Adrenal gland (tissue), 19 donors: ENCODE measurements at places on chromosomes 11 and 22.

GRCh38 chr22:44814266-44815098 is 62.1 kb downstream of the ARHGAP8 start:
- H3K4me3 ChIP-seq, result no peak overlapping the region
- no peak for DNase-seq
- no peak overlapping the region for H3K27ac ChIP-seq
- no peaks in the 10 kb centered on the region for H3K36me3 ChIP-seq
- H3K4me1 ChIP-seq, result no peaks in the 10 kb centered on the region
- no peaks in the 10 kb centered on the region for H3K27me3 ChIP-seq

DNA sequence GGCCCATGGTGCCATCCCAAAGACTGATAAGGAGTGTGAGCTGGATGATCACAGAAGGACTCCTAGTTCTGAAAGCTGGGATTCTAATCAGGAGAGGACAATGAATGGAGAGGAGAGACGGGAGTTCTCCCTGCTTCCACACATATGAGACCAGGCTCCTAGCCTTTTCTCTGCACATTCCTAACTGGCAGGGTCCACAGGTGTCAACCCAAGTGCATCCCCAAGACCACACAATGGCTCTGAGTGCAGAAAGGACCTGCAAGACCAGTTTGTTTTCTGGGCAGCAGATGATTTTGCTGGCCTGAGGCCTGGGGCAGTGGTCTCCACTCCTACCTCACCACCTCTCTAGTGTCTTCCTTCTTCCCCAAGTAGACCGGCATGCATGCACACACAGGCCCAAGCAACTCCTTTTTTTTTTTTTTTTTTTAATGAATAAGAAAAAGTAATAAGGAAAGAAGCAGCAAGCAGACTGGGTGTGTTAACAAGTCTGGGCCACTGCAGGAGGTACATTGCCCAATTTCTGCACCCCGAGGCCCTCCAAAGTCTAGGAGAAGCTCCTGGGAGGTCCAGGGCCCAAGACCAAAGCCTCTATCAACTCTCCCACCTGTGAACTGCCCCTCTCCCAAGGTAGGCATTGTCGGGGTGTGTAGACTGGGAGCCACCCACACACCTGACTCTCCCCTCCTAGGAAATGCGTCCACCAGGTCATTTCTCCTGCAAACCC is 1.2 kb upstream of the TSKU start:
- no peak for DNase-seq
- peak overlapping the region; percentile 66 for H3K4me3 ChIP-seq
- H3K27ac ChIP-seq, result no peak overlapping the region
- no peaks in the 10 kb centered on the region for H3K36me3 ChIP-seq
- H3K27me3 ChIP-seq, result no peaks in the 10 kb centered on the region

- no peak overlapping the region for H3K4me3 ChIP-seq
- no peaks in the 10 kb centered on the region for H3K36me3 ChIP-seq
- no peaks in the 10 kb centered on the region for H3K27me3 ChIP-seq
- peaks cover 11% of the 10 kb centered on the region for H3K4me1 ChIP-seq
Observed at GRCh38 chr11:125123194-125123946, 11.9 kb upstream of the TMEM218 start.

DNA sequence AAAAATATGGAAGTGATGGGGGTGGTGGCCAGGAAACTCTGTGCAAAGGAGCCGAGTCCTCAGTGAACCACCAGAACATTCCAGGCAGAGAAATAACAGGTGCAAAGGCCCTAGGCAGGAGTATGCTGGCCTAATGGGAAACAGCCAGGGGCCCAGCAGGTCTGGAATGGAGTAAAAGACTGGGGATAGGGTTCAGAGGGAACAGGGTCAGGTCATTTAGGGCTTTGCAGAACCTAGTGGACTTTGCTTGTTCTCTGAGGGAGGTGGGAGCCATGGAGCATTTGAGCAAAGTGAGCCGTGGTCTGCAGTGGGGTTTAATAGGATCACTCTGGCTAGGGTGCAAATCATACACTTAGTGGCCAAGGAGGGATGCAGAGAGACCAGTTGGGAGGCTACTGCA is 8.7 kb downstream of the CRYBB3 start:
- H3K4me3 ChIP-seq, result no peak overlapping the region
- no peaks in the 10 kb centered on the region for H3K36me3 ChIP-seq
- no peaks in the 10 kb centered on the region for H3K27me3 ChIP-seq

DNA sequence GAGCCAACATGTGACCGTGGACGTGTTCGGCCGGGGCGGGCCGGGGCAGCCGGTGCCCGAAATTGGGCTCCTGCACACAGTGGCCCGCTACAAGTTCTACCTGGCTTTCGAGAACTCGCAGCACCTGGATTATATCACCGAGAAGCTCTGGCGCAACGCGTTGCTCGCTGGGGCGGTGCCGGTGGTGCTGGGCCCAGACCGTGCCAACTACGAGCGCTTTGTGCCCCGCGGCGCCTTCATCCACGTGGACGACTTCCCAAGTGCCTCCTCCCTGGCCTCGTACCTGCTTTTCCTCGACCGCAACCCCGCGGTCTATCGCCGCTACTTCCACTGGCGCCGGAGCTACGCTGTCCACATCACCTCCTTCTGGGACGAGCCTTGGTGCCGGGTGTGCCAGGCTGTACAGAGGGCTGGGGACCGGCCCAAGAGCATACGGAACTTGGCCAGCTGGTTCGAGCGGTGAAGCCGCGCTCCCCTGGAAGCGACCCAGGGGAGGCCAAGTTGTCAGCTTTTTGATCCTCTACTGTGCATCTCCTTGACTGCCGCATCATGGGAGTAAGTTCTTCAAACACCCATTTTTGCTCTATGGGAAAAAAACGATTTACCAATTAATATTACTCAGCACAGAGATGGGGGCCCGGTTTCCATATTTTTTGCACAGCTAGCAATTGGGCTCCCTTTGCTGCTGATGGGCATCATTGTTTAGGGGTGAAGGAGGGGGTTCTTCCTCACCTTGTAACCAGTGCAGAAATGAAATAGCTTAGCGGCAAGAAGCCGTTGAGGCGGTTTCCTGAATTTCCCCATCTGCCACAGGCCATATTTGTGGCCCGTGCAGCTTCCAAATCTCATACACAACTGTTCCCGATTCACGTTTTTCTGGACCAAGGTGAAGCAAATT is 1.8 kb downstream of the FUT4 start:
- H3K27ac ChIP-seq, result no peak overlapping the region
- DNase-seq, result no peak
- no peak overlapping the region for H3K4me3 ChIP-seq
- peaks cover 6% of the 10 kb centered on the region for H3K4me1 ChIP-seq
- no peaks in the 10 kb centered on the region for H3K27me3 ChIP-seq
- H3K36me3 ChIP-seq, result no peaks in the 10 kb centered on the region

GRCh38 chr11:9759519-9760192 is 95.8 kb downstream of the SWAP70 start:
- no peaks in the 10 kb centered on the region for H3K27me3 ChIP-seq
- peak; percentile 82 for DNase-seq
- no peak overlapping the region for H3K4me3 ChIP-seq
- H3K27ac ChIP-seq, result peak overlapping the region; percentile 64
- no peaks in the 10 kb centered on the region for H3K36me3 ChIP-seq

GRCh38 chr11:114291381-114291780 is 4.8 kb upstream of the NNMT start:
- H3K27ac ChIP-seq, result no peak overlapping the region
- no peaks in the 10 kb centered on the region for H3K27me3 ChIP-seq
- no peak overlapping the region for H3K4me3 ChIP-seq
- H3K36me3 ChIP-seq, result no peaks in the 10 kb centered on the region

- peaks cover 18% of the 10 kb centered on the region for H3K4me1 ChIP-seq
- H3K27ac ChIP-seq, result peak overlapping the region; percentile 3
- no peak overlapping the region for H3K4me3 ChIP-seq
- no peaks in the 10 kb centered on the region for H3K27me3 ChIP-seq
- H3K36me3 ChIP-seq, result no peaks in the 10 kb centered on the region
- no peak for DNase-seq
Observed at GRCh38 chr22:41377846-41378245, 3.9 kb upstream of the TEF start.

- no peaks in the 10 kb centered on the region for H3K36me3 ChIP-seq
- H3K4me1 ChIP-seq, result no peaks in the 10 kb centered on the region
- no peak overlapping the region for H3K4me3 ChIP-seq
- no peak overlapping the region for H3K27ac ChIP-seq
Observed at GRCh38 chr11:131109790-131110189, 193.5 kb upstream of the SNX19 start.

- H3K27me3 ChIP-seq, result peaks cover 30% of the 10 kb centered on the region
- H3K27ac ChIP-seq, result no peak overlapping the region
- DNase-seq, result no peak
- H3K4me1 ChIP-seq, result peaks cover 8% of the 10 kb centered on the region
Observed at GRCh38 chr11:17735818-17736578, 1.4 kb downstream of the KCNC1 start.

GRCh38 chr11:26011474-26011873 is 320.5 kb upstream of the ANO3 start:
- no peak for DNase-seq
- H3K27ac ChIP-seq, result no peak overlapping the region
- no peaks in the 10 kb centered on the region for H3K4me1 ChIP-seq

DNA sequence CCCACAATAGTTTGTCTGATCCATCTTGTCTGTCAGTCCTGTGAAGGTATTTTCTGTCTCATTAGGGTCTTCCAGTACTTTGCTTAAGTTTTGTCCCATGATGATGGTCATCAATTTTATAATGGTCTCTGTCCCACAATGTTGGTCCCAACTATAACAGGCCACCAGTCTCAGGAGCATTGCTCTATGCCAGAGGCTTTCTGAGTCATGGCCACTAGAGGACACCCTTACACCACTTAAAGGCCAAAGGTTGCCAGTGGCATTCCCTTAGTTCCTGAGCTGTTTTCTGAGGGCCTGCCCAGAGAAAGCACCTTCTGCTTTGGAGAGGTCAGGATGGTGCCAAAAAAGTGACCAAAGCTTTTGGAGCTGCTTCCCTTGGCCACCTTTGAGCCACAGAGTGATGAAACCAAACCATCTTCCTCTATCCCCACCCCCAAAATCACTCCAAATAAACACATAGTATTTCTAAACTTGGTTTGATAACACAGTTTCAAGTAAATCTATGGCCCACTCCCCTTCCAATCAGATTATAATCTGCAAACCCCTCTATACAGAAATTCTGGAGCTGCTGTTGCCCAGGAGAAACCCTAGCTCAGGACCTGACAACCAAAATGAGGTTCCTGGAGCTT is 19.3 kb downstream of the EIF3F start:
- H3K36me3 ChIP-seq, result no peaks in the 10 kb centered on the region
- H3K4me1 ChIP-seq, result no peaks in the 10 kb centered on the region
- no peaks in the 10 kb centered on the region for H3K27me3 ChIP-seq

DNA sequence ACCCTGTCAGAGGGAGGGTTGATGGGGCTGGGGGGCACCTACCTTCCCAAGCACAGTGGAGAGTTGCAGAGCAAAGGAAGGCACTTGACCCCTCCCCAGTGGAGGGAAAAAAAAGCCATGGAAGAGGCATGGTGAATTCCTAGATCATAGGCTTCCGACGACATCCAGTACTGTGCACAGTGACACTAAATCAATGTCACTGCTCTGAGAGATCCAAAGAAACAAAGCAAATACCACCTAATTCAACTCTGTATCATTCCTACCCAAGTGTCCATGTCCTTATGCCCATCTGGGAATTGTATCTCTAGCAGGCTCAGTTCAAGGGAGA is 344.2 kb upstream of the NCAM1 start:
- H3K36me3 ChIP-seq, result no peaks in the 10 kb centered on the region
- no peak overlapping the region for H3K4me3 ChIP-seq
- DNase-seq, result no peak

DNA sequence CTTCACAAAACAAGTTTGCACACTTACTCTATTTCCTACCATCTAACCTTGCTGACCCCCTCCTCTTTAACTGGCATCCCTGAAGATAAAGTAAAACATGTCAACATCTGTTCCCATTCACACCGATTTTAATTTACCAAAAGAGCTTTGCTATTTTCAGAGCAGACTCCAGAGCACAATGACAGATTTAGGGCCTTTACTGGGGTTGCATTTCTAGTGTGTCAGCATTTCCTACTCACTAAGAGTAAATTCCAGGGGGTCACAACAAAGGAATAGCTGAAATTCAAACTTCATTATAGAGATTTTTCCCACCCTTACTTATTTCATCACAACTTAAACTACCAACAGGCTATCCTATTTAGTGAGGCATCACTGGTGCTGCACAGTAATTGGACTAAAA is 60.8 kb downstream of the SOX6 start:
- DNase-seq, result no peak
- H3K27ac ChIP-seq, result no peak overlapping the region
- no peak overlapping the region for H3K4me3 ChIP-seq
- H3K36me3 ChIP-seq, result no peaks in the 10 kb centered on the region
- H3K27me3 ChIP-seq, result no peaks in the 10 kb centered on the region

DNA sequence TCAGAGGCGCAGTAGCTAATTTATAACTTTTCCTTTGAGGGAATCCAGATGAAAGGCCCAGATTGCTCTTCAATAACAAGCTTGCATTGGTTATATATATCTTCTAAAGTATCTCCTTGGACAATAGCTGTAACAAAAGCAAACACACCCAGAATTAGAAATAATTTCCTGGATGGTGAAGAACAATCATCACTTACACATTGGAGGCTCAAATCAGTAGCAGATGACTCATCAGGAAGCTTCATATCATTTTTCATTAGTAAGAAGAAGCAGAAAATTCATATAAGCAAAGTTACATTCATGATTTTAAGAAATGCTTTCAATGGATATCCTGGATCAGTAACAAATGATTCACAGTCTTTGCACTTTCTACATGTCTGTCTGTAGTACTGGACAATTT is 173.6 kb upstream of the CCDC90B start:
- H3K4me1 ChIP-seq, result no peaks in the 10 kb centered on the region
- H3K36me3 ChIP-seq, result no peaks in the 10 kb centered on the region
- H3K27ac ChIP-seq, result no peak overlapping the region
- DNase-seq, result no peak
- H3K4me3 ChIP-seq, result no peak overlapping the region
- H3K27me3 ChIP-seq, result no peaks in the 10 kb centered on the region

- DNase-seq, result no peak
- H3K4me3 ChIP-seq, result no peak overlapping the region
- no peak overlapping the region for H3K27ac ChIP-seq
Observed at GRCh38 chr22:34992672-34993071, 73.3 kb upstream of the ISX start.

- no peak overlapping the region for H3K27ac ChIP-seq
- no peak overlapping the region for H3K4me3 ChIP-seq
- peaks cover 6% of the 10 kb centered on the region for H3K27me3 ChIP-seq
- no peaks in the 10 kb centered on the region for H3K36me3 ChIP-seq
- H3K4me1 ChIP-seq, result no peaks in the 10 kb centered on the region
Observed at GRCh38 chr11:102734650-102735049, 9.9 kb upstream of the MMP8 start.

GRCh38 chr11:66849501-66850234 is 6.4 kb downstream of the RCE1 start:
- H3K27ac ChIP-seq, result no peak overlapping the region
- peaks cover 1% of the 10 kb centered on the region for H3K4me1 ChIP-seq
- no peaks in the 10 kb centered on the region for H3K27me3 ChIP-seq
- DNase-seq, result no peak

- DNase-seq, result no peak
- no peaks in the 10 kb centered on the region for H3K27me3 ChIP-seq
- no peaks in the 10 kb centered on the region for H3K36me3 ChIP-seq
- no peak overlapping the region for H3K27ac ChIP-seq
Observed at GRCh38 chr11:103892603-103893002, 143.8 kb upstream of the DDI1 start.

GRCh38 chr22:38222797-38223119 is 21.0 kb downstream of the MAFF start:
- no peaks in the 10 kb centered on the region for H3K27me3 ChIP-seq
- no peak for DNase-seq
- peaks cover 14% of the 10 kb centered on the region for H3K4me1 ChIP-seq
- H3K4me3 ChIP-seq, result no peak overlapping the region
- H3K36me3 ChIP-seq, result peaks cover 33% of the 10 kb centered on the region

- H3K4me1 ChIP-seq, result peaks cover 30% of the 10 kb centered on the region
- no peaks in the 10 kb centered on the region for H3K27me3 ChIP-seq
- no peaks in the 10 kb centered on the region for H3K36me3 ChIP-seq
- H3K27ac ChIP-seq, result no peak overlapping the region
Observed at GRCh38 chr11:68827733-68828132, 14.0 kb downstream of the CPT1A start.
